ENCODE measurements at places on chromosomes 5 and 9. TPM values are rescaled to one million over a fixed set of nuclear protein-coding genes. Genes with fewer than 3 reads are reported as not detected.

Gene PCDHB3
- 2.3 TPM for total RNA-seq

Gene GBGT1
- 9.3 TPM for total RNA-seq

GRCh38 chr9:38453835-38454234 lies 29.6 kb upstream of the IGFBPL1 start:
- no peak overlapping the region for H3K27ac ChIP-seq
- H3K27me3 ChIP-seq = no peaks in the 10 kb centered on the region

DNA sequence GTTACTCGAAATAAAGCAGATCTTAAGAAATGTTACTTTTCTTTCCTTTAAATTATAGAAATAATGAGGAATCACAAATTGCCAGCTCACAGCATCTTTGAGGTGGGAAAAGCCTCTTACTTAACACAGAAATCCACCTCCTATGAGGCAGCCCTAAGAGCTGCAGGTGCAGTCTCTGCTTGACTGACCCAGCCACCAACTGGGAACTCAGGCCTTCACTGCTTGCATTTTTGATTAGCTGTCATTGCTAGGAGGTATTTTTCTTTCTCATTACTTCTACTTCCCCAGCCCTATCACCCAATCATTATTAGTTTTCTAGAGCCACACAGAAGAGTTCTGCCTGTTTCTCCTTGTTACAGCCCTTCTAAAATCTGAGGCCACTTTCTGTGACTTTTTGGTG lies 416.5 kb upstream of the KLF4 start:
- no peak overlapping the region for H3K27ac ChIP-seq
- H3K36me3 ChIP-seq = no peaks in the 10 kb centered on the region
- no peak for DNase-seq

GRCh38 chr5:79014631-79015030 lies 29.5 kb upstream of the ARSB start:
- no peak overlapping the region for H3K27ac ChIP-seq
- H3K4me3 ChIP-seq = no peak overlapping the region
- H3K27me3 ChIP-seq = no peaks in the 10 kb centered on the region

Gene PALM2AKAP2
- total RNA-seq = 4.0 TPM

GRCh38 chr5:135735831-135736230 lies 98.6 kb upstream of the SLC25A48 start:
- H3K27ac ChIP-seq = no peak overlapping the region
- DNase-seq = peak; percentile 12
- H3K27me3 ChIP-seq = no peaks in the 10 kb centered on the region
- no peaks in the 10 kb centered on the region for H3K4me1 ChIP-seq
- no peaks in the 10 kb centered on the region for H3K36me3 ChIP-seq

Gene INSL6
- not detected for total RNA-seq

Gene MYOT
- total RNA-seq = not detected

DNA sequence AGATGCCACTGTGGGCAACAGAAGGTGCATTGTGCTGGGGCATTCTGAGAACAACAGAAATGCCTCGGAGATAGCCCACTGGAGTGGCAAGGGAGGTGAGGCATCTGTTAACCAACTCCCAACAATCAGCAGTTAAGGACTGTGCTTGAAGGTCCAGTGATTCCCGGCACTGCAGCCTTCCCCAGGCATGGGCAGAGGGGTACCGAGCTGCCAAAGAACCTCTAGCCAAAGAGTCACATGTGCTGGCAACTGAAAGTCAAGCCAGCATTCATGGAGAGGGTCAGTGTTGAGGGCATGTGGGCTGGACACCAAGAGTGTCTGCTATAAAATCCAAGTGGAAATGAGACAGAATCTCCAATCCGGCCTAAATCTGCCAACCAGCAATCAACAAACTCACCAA lies 149.6 kb downstream of the ASTN2 start:
- peaks cover 13% of the 10 kb centered on the region for H3K27me3 ChIP-seq
- H3K36me3 ChIP-seq = no peaks in the 10 kb centered on the region
- H3K27ac ChIP-seq = no peak overlapping the region
- H3K4me1 ChIP-seq = peaks cover 6% of the 10 kb centered on the region
- DNase-seq = no peak
- H3K4me3 ChIP-seq = no peak overlapping the region

- no peak overlapping the region for H3K4me3 ChIP-seq
- no peak overlapping the region for H3K27ac ChIP-seq
- peaks cover 6% of the 10 kb centered on the region for H3K4me1 ChIP-seq
- H3K27me3 ChIP-seq = no peaks in the 10 kb centered on the region
- peaks cover 16% of the 10 kb centered on the region for H3K36me3 ChIP-seq
- DNase-seq = no peak
Observed at GRCh38 chr5:15796096-15796495, 296.1 kb downstream of the FBXL7 start.

GRCh38 chr5:149363358-149363757 lies 5.5 kb downstream of the PCYOX1L start:
- H3K27me3 ChIP-seq = no peaks in the 10 kb centered on the region
- H3K27ac ChIP-seq = no peak overlapping the region
- peaks cover 17% of the 10 kb centered on the region for H3K36me3 ChIP-seq
- no peak overlapping the region for H3K4me3 ChIP-seq

Gene HMMR
- 37.9 TPM for total RNA-seq

DNA sequence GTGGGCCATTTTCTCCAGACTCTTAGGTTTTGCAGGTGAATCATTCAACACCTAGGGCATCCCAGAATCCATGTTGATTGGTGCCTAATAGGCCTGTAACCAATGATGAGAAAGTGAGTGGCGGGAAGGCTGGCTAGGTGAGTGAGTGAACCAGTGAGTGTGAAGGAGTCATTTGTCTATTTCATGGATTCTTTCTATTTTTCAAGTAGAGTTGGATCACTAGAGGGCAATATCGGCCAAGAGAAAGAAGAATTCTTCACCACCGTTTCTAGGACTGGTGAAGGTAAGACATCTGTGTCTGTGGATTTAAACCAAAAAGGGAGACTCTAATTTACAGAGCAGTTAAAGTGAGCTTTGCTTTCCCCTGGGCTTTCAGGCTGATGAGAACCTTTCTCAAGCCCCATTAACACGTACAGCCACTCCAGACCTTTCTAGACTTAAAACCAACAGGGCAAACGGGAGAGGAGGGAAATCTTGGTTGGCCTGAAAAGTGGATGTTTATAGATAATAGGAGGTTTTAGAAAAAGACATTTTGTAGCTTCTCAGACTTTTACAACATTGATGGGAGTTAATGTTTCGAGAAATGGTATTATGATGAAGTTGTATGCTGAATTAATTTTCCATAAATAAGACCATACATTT lies 114.3 kb upstream of the IL12B start:
- H3K4me3 ChIP-seq = no peak overlapping the region
- DNase-seq = peak; percentile 30
- no peak overlapping the region for H3K27ac ChIP-seq

- H3K27me3 ChIP-seq = no peaks in the 10 kb centered on the region
- no peak overlapping the region for H3K27ac ChIP-seq
- DNase-seq = no peak
Observed at GRCh38 chr5:127695346-127695745, 7.8 kb upstream of the CCDC192 start.

Gene SLC6A3
- total RNA-seq = 0.61 TPM

DNA sequence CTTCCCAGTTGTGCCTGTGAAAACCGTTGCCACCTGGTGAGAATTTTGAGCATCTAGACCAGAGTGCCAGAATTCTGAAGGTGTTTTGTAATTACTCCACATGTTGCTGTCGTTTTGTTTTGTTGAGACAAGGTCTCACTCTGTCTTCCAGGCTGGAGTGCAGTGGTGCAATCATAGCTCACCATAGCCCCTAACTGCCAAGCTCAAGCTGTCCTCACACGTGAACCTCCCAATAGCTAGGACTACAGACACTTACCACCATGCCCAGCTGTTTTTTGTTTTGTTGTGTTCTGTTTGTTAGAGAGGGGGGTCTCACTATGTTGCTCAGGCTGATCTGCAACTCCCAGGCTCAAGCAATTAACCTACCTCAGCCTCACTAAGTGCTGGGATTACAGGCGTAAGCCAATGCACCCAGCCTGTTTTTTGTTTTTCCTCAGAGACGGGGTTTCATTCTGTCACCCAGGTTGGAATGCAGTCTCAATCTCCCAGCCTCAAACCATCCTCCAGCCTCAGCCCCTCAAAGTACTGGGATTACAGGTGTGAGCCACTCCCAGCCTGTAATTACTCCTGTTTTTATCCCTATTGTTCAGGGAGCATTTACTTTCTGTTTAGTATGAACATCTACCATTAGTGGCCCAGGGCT lies 121.1 kb upstream of the DMRT1 start:
- no peak overlapping the region for H3K4me3 ChIP-seq
- peaks cover 2% of the 10 kb centered on the region for H3K4me1 ChIP-seq
- H3K27ac ChIP-seq = no peak overlapping the region
- H3K36me3 ChIP-seq = no peaks in the 10 kb centered on the region
- no peaks in the 10 kb centered on the region for H3K27me3 ChIP-seq

Gene CENPH
- total RNA-seq = 82.8 TPM

GRCh38 chr5:150562832-150563231 lies 54.9 kb downstream of the NDST1 start:
- no peaks in the 10 kb centered on the region for H3K27me3 ChIP-seq
- no peaks in the 10 kb centered on the region for H3K4me1 ChIP-seq
- DNase-seq = no peak
- H3K27ac ChIP-seq = no peak overlapping the region
- H3K36me3 ChIP-seq = no peaks in the 10 kb centered on the region

GRCh38 chr9:37621273-37622121 lies 29.1 kb upstream of the TOMM5 start:
- no peaks in the 10 kb centered on the region for H3K27me3 ChIP-seq
- no peaks in the 10 kb centered on the region for H3K36me3 ChIP-seq
- H3K4me3 ChIP-seq = no peak overlapping the region
- DNase-seq = no peak

GRCh38 chr5:135323227-135323626 lies 75.8 kb downstream of the MACROH2A1 start:
- no peaks in the 10 kb centered on the region for H3K36me3 ChIP-seq
- no peak overlapping the region for H3K27ac ChIP-seq
- no peaks in the 10 kb centered on the region for H3K27me3 ChIP-seq
- no peaks in the 10 kb centered on the region for H3K4me1 ChIP-seq
- H3K4me3 ChIP-seq = no peak overlapping the region

- DNase-seq = peak; percentile 71
- H3K4me1 ChIP-seq = peaks cover 2% of the 10 kb centered on the region
- no peaks in the 10 kb centered on the region for H3K27me3 ChIP-seq
- H3K4me3 ChIP-seq = no peak overlapping the region
Observed at GRCh38 chr9:16461137-16461840, 409.2 kb downstream of the BNC2 start.

DNA sequence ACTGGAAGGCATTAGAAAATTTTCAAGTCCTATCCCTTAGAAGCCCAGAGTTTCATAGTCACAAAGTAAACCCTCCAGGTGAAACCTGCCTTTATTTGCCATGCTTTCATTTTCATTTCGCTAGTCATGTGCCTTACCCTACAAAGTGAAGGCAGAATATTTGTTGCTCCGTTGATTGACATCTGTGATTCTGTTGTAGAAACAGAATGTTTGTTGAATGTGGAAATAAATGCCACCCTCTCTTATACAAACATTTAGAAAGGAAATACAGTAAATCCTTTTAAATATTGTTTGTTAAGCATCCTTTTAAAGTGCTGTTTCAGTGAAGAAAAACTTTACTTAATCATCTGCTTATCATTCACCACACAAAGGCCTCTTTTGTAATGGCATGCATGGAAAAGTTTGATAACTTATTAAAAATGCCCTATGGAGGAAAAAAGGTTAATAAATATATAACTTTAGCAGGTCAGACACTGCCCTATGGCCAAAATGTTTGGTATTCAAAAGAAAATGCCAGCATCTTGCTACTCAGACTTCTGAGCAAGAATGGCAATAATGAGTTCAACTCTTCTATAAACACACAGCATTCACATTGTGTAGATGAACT lies 34.3 kb upstream of the CAST start:
- no peaks in the 10 kb centered on the region for H3K36me3 ChIP-seq
- H3K27ac ChIP-seq = no peak overlapping the region
- H3K27me3 ChIP-seq = no peaks in the 10 kb centered on the region
- DNase-seq = no peak
- H3K4me1 ChIP-seq = no peaks in the 10 kb centered on the region

Gene INSL4
- total RNA-seq = not detected

GRCh38 chr9:87909310-87910041 lies 8.3 kb upstream of the SPATA31C1 start:
- peak; percentile 64 for DNase-seq
- no peaks in the 10 kb centered on the region for H3K36me3 ChIP-seq
- no peaks in the 10 kb centered on the region for H3K4me1 ChIP-seq
- no peaks in the 10 kb centered on the region for H3K27me3 ChIP-seq
- H3K27ac ChIP-seq = no peak overlapping the region

DNA sequence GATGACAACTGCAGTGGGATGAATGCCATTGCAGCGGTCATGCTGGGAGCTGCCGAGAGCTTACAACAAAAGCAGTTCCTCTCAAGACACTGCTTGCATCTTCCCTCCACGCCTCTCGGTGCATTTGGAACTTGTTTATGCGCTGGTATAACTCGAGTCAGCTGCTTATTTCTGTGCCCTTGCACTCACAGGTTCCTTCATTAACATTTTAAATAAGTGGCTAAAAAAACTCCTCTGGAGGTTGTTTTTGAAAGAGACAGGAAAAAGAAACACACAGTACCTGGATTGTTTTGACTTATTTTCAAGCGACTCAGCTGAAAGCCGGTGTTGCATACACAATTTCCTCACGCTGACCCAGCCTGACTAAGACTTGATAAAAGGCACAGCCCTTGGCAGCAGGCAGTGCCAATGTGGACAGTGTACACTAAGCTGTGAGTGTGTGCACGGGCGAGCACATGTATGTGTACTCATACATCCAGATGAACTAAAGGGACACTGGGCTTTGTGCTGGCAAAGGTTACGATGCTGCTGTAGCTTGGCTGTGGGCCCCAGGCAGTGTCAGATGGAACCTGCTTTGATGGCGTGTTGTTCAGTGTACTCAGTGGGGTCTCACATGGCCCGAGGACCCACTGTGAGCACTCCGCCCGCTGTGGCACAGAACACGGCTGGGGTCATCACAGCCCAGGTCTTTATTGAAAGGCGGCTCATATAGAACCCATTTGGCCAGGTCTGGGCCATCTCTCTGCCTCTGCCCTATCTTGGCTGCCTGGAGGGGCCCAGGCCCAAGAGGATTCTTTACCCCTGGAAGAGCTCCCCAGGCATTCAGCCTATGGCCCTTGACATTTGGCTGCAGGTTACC lies 92.3 kb downstream of the ANKRD33B start:
- H3K4me3 ChIP-seq = no peak overlapping the region
- H3K27ac ChIP-seq = no peak overlapping the region

DNA sequence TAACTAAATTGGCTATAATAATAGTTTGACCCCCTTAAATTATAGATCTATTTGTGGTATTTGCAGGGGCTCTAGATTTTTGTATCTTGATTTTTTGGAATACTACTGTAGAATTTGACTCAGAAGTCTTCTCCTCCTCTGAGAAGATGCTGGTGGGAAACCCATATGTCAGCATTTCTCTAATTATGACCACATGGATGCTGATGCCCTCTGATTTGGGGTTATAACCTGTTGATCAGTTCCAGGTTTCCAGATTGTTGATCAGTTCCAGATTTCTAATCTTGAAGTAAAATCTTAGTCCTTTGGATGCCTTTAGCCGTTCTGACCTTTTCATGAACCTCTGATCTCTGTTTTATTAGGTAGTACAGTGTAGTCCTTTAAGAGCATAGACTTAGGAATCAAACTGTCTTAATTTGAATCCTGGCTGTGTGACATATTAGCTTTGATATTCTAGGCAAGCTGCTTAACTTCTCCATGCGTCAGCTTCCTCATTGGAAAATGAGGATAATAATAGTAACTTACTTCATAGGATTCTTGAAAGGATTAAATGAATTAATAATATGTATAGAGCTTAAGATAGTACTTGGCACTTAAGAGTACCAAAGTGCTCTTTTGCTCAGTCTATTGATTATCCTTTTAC lies 8.1 kb downstream of the FSD1L start:
- peaks cover 3% of the 10 kb centered on the region for H3K4me1 ChIP-seq
- H3K4me3 ChIP-seq = no peak overlapping the region
- H3K27me3 ChIP-seq = no peaks in the 10 kb centered on the region
- DNase-seq = no peak

GRCh38 chr5:43287493-43287892 lies 25.7 kb downstream of the HMGCS1 start:
- peaks cover 38% of the 10 kb centered on the region for H3K36me3 ChIP-seq
- H3K27me3 ChIP-seq = no peaks in the 10 kb centered on the region
- H3K4me3 ChIP-seq = no peak overlapping the region
- DNase-seq = no peak
